ENCODE measurements at places on chromosomes 12 and 14. TPM values are rescaled to one million over a fixed set of nuclear protein-coding genes. Genes with fewer than 3 reads are reported as not detected.

MTHFD1 gene
- total RNA-seq = 70.0 TPM

CCDC88C gene
- total RNA-seq = not detected

DERA gene
- 52.5 TPM for total RNA-seq

RNFT2 gene
- total RNA-seq = 1.1 TPM

GNB3 gene
- 2.2 TPM for total RNA-seq

RILPL2 gene
- 2.9 TPM for total RNA-seq

ADGRD1 gene
- 0.39 TPM for total RNA-seq

APPL2 gene
- total RNA-seq = 34.5 TPM

HPD gene
- 1.5 TPM for total RNA-seq

LALBA gene
- not detected for total RNA-seq

AMDHD1 gene
- total RNA-seq = not detected

PLXNC1 gene
- total RNA-seq = 0.98 TPM

RNASE3 gene
- not detected for total RNA-seq

MSRB3 gene
- total RNA-seq = 18.0 TPM

PLA2G1B gene
- total RNA-seq = not detected

TAC3 gene
- not detected for total RNA-seq

HNRNPC gene
- total RNA-seq = 513 TPM

PROX2 gene
- total RNA-seq = not detected

DCTN2 gene
- 95.6 TPM for total RNA-seq

MMP14 gene
- 373 TPM for total RNA-seq

PTPRO gene
- 0.20 TPM for total RNA-seq
